ENCODE measurements at places on chromosomes 1 and 21. TPM values are rescaled to one million over a fixed set of nuclear protein-coding genes. Genes with fewer than 3 reads are reported as not detected.

Gene PCNX2
- 6.4 TPM for total RNA-seq

GRCh38 chr21:45844181-45844580 is 137.4 kb upstream of the COL6A1 start:
- H3K4me1 ChIP-seq = peaks cover 11% of the 10 kb centered on the region
- H3K27ac ChIP-seq = no peak overlapping the region
- no peak overlapping the region for H3K4me3 ChIP-seq
- no peak for DNase-seq
- no peaks in the 10 kb centered on the region for H3K36me3 ChIP-seq
- no peaks in the 10 kb centered on the region for H3K27me3 ChIP-seq

GRCh38 chr1:41955461-41956159 is 36.9 kb upstream of the HIVEP3 start:
- H3K27me3 ChIP-seq = no peaks in the 10 kb centered on the region
- H3K36me3 ChIP-seq = no peaks in the 10 kb centered on the region
- no peak overlapping the region for H3K27ac ChIP-seq

DNA sequence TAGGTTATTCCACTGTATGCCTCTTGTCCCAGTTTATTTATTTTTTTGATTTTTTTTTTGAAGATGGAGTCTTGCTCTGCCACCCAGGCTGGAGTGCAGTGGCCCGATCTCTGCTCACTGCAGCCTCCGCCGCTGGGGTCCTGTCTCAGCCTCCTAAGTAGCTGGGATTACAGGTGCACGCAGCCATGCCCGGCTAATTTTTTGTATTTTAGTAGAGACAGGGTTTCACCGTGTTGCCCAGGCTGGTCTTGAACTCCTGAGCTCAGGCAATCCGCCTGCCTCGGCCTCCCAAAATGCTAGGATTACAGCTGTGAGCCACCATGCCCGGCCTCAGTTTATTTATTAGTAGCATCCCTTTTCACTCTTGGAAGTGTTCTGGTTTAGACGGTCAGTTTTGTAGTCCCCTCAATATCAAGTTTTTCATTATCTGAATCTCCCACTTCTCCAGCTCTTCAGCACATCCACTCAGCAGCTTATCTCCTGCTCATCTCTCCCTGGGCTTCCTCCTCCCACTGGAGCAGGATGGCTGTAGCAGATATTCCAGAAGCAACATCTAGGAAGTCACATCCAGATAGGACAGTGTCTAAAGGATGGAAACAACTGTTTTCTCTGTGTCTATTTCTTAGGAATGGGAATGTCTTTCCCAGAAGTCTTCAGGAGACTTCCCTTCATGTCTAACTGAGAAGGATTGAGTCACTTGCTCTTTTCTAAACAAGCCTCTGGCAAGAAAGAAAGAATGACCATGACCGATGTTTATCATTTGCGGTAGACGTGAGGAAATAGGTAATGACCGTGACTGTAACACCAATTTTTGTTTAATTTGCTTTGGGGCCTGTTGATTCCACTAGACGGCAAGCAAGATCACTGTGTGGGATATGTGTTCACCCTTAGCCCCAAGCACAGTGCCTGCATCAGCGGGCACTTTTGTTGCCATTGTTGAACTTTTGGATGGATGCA is 14.4 kb downstream of the CCDC190 start:
- no peak overlapping the region for H3K4me3 ChIP-seq
- no peak overlapping the region for H3K27ac ChIP-seq
- H3K4me1 ChIP-seq = no peaks in the 10 kb centered on the region
- no peaks in the 10 kb centered on the region for H3K36me3 ChIP-seq
